Ascending aorta (tissue), 2 donors: ENCODE measurements at places on chromosomes 7 and 10. TPM values are rescaled to one million over a fixed set of nuclear protein-coding genes. Genes with fewer than 3 reads are reported as not detected.

GRCh38 chr7:152596824-152597223 is 79.1 kb downstream of the XRCC2 start:
- DNase-seq, result no peak
- H3K27me3 ChIP-seq, result no peaks in the 10 kb centered on the region
- H3K4me3 ChIP-seq, result no peak overlapping the region
- H3K36me3 ChIP-seq, result no peaks in the 10 kb centered on the region

DNA sequence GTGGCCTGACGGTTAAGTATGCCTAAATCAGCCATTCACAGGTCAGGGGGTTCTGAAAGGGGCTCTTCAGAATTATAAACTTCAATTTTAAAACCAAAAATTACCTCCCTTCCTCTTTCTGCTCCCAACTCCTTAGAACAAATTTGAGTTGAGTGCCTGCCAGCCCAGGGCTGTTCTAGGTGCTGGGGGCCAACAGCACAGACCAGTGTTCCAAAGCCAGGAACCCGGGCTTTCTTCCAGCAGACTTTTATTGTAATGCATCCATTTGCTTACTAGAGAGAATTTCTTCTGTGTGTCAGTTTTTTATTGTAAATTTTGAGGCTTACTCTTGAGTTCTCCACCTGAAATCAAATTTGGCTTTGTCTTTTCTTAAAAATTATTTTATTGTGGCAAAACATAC is 238.5 kb downstream of the CACNB2 start:
- no peak overlapping the region for H3K4me3 ChIP-seq
- no peak overlapping the region for H3K27ac ChIP-seq
- H3K27me3 ChIP-seq, result no peaks in the 10 kb centered on the region
- no peaks in the 10 kb centered on the region for H3K4me1 ChIP-seq
- H3K36me3 ChIP-seq, result no peaks in the 10 kb centered on the region
- DNase-seq, result no peak

The INSYN2A gene
- not detected for total RNA-seq

- no peaks in the 10 kb centered on the region for H3K4me1 ChIP-seq
- no peak overlapping the region for H3K27ac ChIP-seq
- H3K4me3 ChIP-seq, result no peak overlapping the region
- no peaks in the 10 kb centered on the region for H3K36me3 ChIP-seq
- no peaks in the 10 kb centered on the region for H3K27me3 ChIP-seq
These were observed 514.3 kb upstream of the ADARB2 start for GRCh38 chr10:2251631-2252030.

DNA sequence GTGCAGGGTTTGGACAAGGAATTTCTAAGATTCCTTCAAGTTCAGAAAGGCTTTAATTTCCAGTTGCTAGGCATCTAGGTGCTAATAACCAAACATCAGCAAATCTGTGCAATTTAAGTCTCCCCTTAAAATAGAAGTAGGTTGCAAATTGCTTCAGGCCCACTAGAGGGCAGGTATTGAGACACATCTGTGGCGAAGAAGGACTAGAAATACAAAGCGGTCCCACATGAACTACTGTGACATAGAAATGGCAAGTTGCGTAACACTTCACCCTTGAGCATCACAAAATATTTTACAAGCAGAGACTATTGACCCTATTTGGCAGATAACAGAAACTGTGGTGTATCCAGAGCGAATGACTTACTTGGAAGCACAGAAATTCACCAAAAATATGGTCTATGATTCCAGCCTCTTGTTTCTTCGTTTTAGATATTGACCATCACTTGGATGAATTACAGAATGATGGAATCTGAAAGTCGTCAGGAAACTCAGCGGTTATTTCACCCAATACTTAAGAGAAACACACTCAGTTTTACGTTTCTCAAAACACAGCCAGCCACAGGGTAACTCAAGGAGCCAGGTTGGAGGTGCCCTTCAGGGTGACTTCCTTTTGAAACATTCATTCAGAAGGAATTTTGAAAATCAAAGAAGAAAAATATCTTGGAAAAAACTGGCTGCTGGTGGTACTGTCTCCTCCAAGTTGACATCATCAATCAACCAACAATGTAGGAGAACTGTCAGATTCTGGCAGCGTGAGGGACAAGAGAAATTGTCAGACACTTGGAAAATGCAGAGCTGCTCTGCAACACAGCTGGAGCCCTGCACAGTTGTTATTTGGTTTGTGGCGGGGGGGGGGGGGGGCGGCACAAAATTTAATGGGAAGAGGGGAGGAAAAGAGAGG is 256.3 kb upstream of the MINDY3 start:
- DNase-seq, result no peak
- H3K4me1 ChIP-seq, result no peaks in the 10 kb centered on the region
- H3K4me3 ChIP-seq, result no peak overlapping the region

The MSS51 gene
- not detected for total RNA-seq

The PLCE1 gene
- total RNA-seq, result 3.8 TPM

- peaks cover under 1% of the 10 kb centered on the region for H3K4me1 ChIP-seq
- H3K36me3 ChIP-seq, result no peaks in the 10 kb centered on the region
- no peaks in the 10 kb centered on the region for H3K27me3 ChIP-seq
- DNase-seq, result no peak
These were observed 769.3 kb downstream of the KCNMA1 start for GRCh38 chr10:76868098-76868977.

The GARIN1A gene
- total RNA-seq, result 0.53 TPM

GRCh38 chr7:126953461-126953860 is 299.3 kb downstream of the GRM8 start:
- H3K27me3 ChIP-seq, result no peaks in the 10 kb centered on the region
- no peak for DNase-seq
- H3K36me3 ChIP-seq, result no peaks in the 10 kb centered on the region
- no peak overlapping the region for H3K27ac ChIP-seq

DNA sequence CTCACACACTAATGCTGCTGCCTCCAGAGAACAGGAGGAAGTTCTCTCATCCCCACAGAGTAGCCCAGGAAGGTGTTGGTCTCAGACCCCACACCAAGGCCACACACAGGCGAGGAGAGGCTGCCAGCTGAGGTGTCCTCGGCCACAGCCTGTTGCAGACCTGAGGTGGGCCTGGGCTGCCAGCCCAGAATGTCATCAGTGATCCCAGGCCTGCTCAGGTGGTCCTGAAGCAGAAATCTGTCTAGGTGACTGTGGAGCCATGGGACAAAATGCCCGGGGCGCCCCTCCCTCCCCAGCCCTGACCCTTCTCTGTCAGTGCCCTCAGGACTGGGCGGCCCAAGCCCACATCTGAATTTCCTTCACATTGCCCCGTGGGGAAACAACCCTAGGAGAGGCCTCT is 43.5 kb upstream of the LRRC4 start:
- H3K27me3 ChIP-seq, result no peaks in the 10 kb centered on the region
- DNase-seq, result no peak
- no peaks in the 10 kb centered on the region for H3K4me1 ChIP-seq
- peaks cover 36% of the 10 kb centered on the region for H3K36me3 ChIP-seq

GRCh38 chr7:44103566-44103922 is 601 bp upstream of the AEBP1 start:
- peaks cover 18% of the 10 kb centered on the region for H3K36me3 ChIP-seq
- DNase-seq, result no peak
- peaks cover 55% of the 10 kb centered on the region for H3K4me1 ChIP-seq
- no peak overlapping the region for H3K4me3 ChIP-seq
- peak overlapping the region; percentile 99 for H3K27ac ChIP-seq
- no peaks in the 10 kb centered on the region for H3K27me3 ChIP-seq

The AOAH gene
- total RNA-seq, result 0.75 TPM

GRCh38 chr10:86361156-86362128 is 5.2 kb downstream of the GRID1 start:
- H3K27me3 ChIP-seq, result peaks cover 4% of the 10 kb centered on the region
- peaks cover 2% of the 10 kb centered on the region for H3K4me1 ChIP-seq
- H3K27ac ChIP-seq, result no peak overlapping the region
- DNase-seq, result no peak
- H3K36me3 ChIP-seq, result no peaks in the 10 kb centered on the region

The EMX2 gene
- not detected for total RNA-seq

GRCh38 chr7:64308016-64308270 is 5.8 kb upstream of the ZNF736 start:
- no peaks in the 10 kb centered on the region for H3K27me3 ChIP-seq
- peak overlapping the region; percentile 64 for H3K4me3 ChIP-seq
- no peaks in the 10 kb centered on the region for H3K36me3 ChIP-seq
- no peaks in the 10 kb centered on the region for H3K4me1 ChIP-seq

DNA sequence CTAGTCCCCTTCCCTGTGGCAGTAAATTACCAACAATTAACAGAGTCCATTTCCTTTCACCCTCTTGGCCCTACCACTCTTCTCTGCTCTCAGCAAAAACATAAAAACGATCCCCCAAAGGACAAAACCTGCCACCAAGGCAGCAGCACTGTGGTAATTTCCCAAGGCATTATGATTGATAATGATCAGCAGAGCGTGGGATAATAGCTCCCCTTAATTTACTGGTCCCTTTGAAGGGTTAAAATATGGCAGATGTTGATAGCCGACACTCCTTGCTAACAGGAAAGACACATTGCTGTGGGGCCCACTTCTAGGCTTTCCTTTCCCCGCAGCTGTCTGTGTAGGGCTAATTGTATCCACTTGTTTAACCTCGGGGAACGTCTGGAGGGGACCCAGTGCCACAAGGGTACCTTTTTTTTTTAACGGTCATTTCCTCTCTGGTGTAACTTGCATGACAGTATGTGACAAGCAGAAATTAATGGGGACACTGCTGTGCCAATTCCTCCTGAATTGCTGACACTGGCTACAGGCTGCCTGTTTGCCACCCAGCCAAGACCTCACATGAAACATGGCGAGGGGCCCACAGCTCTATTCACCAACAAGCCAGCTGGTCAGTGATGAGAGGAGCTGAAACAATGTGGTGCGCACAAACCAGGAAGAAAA is 81.3 kb downstream of the CDK6 start:
- no peak for DNase-seq
- peaks cover 14% of the 10 kb centered on the region for H3K4me1 ChIP-seq
- no peak overlapping the region for H3K4me3 ChIP-seq
- H3K27me3 ChIP-seq, result no peaks in the 10 kb centered on the region

- peaks cover 76% of the 10 kb centered on the region for H3K36me3 ChIP-seq
- DNase-seq, result no peak
- H3K27ac ChIP-seq, result no peak overlapping the region
- no peaks in the 10 kb centered on the region for H3K4me1 ChIP-seq
These were observed 52.6 kb downstream of the TRRAP start for GRCh38 chr7:98930921-98931320.

GRCh38 chr10:119663866-119664698 is 12.9 kb downstream of the BAG3 start:
- H3K27ac ChIP-seq, result peak overlapping the region; percentile 37
- H3K27me3 ChIP-seq, result no peaks in the 10 kb centered on the region
- no peak for DNase-seq
- H3K36me3 ChIP-seq, result no peaks in the 10 kb centered on the region
- peaks cover 70% of the 10 kb centered on the region for H3K4me1 ChIP-seq

DNA sequence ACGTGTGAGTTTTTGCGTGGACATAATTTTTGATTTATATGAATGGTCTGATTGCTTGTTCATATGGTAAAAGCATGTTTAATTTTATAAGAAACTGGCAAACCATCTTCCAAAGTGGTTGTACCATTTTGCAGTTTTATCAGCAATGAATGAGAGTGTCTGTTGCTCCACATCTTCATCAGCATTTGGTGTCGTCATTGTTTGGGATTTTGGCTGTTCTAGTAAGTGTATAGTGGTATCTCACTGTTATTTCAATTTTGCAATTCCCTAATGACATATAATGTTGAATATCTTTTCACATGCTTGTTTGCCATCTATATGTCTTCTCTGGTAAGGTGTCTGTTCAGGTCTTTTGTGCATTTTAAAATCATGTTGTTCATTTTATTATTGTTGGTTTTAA is 13.2 kb upstream of the PLCE1 start:
- no peaks in the 10 kb centered on the region for H3K36me3 ChIP-seq
- no peaks in the 10 kb centered on the region for H3K27me3 ChIP-seq
- H3K4me1 ChIP-seq, result no peaks in the 10 kb centered on the region
- no peak overlapping the region for H3K4me3 ChIP-seq
- DNase-seq, result no peak
- H3K27ac ChIP-seq, result no peak overlapping the region

GRCh38 chr7:5050676-5051075 is 5.0 kb downstream of the RBAK start:
- no peak for DNase-seq
- no peak overlapping the region for H3K27ac ChIP-seq
- H3K4me3 ChIP-seq, result no peak overlapping the region
- H3K27me3 ChIP-seq, result no peaks in the 10 kb centered on the region
- H3K4me1 ChIP-seq, result peaks cover 5% of the 10 kb centered on the region
- peaks cover 45% of the 10 kb centered on the region for H3K36me3 ChIP-seq

DNA sequence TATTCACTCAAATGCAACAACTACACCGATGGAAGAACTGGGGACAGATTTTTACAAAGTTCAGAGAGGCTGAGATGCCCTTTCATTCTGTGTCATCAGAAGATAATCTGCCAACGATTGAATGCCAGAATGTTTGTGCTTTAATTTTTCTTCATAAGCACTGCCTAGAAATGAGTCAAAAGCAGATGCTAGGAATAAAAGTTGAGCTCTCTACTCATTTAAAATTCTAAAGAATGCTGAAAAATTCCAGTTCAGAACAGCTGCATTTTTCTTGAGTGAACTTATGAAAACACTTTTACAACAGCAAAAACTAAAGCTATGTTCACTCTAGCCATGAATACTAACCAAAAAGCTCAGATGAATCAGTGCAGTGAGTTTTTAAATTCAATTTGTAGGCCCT is 22.3 kb upstream of the FAM133B start:
- H3K27ac ChIP-seq, result peak overlapping the region; percentile 41
- peaks cover 2% of the 10 kb centered on the region for H3K4me1 ChIP-seq
- no peaks in the 10 kb centered on the region for H3K27me3 ChIP-seq
- peak overlapping the region; percentile 12 for H3K4me3 ChIP-seq
- no peak for DNase-seq

- peaks cover 5% of the 10 kb centered on the region for H3K4me1 ChIP-seq
- no peaks in the 10 kb centered on the region for H3K36me3 ChIP-seq
- H3K27ac ChIP-seq, result no peak overlapping the region
These were observed 87.0 kb downstream of the HGF start for GRCh38 chr7:81682873-81683272.

DNA sequence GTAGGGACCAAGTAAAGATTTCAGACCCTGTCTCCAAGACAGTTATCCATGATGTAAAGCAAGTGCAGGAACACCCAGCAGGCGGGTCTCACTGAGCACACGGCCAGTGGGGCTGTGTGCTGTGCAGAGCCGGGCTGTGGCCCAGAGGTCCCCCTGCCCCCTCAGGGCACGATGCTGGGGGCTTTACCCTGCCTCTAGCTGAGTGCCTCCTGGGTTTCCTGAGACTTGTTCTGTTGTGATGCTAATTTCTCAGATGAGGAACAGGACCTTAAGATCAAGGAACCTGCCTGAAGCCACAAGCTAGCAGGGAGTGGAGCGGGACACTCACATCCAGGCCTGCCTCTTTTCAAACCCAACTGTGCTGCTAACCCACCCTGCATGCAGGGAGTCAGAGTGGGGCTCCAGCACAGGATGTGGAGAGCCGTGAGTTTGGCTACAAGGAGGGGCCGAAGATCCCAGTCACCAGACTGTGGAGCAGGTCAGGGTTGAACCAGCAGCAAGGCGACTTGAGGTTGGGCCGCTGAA is 76.1 kb upstream of the LYZL2 start:
- H3K4me3 ChIP-seq, result no peak overlapping the region
- no peaks in the 10 kb centered on the region for H3K4me1 ChIP-seq
- DNase-seq, result no peak
- H3K36me3 ChIP-seq, result no peaks in the 10 kb centered on the region
- no peaks in the 10 kb centered on the region for H3K27me3 ChIP-seq
